ENCODE measurements at places on chromosomes 6 and 20.
A peak's percentile ranks its signal among the peaks of the same experiment; 100 is the strongest.

- DNase-seq: no peak
Measured at GRCh38 chr20:59778615-59779200, 154.7 kb downstream of the SYCP2 start.

DNA sequence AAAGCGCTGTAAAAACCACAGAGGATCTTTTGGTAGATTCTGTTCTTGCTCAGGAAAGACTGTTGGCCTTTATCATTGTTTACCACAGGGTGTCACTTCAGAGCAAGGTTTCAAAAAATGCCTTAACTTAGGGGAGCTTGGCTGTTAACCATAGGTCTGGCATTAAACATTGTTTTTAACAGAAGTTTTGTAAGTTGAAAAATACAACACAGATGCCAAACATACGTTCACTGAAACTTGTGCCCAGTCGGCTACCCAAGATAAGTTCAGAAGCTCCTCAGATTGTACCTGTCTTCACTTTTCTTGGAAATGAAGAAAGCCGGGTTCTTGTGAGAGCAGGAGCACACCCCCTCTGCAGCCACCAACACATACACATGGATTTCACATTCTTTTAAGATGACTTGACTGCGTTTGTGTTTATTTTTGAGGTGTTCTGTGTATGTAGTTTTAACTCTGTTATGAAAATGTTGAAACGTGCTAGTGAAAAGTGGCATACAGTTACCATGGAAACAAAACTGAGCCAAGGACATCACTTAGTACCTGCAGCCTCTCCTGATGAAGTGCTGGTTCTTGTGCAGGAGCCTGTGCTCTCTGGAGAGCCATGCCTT, 64.9 kb downstream of the SYCP2L start:
- no peak for DNase-seq

DNA sequence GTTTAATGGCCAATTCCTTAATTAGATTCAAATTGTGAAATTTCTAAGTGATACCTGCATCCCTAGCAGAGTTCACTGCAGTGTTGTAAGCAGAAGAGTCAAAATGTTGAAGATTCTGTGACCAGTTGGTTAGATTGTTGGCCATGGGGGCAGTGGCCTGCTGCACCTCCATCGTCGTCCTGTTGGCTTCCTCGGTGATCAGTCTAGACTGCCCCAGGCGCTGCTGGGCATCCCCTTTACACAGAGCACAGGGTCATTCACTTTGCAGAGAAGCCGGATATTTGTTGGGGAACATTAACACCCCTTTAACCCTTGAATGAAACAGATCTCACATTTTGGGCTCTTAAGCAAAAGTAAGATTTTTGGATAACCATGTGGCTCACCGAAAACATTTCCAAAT, 60.7 kb downstream of the FAM229B start:
- DNase-seq: no peak

GRCh38 chr6:112749673-112750072, 402.5 kb downstream of the RFPL4B start:
- no peak for DNase-seq

DNA sequence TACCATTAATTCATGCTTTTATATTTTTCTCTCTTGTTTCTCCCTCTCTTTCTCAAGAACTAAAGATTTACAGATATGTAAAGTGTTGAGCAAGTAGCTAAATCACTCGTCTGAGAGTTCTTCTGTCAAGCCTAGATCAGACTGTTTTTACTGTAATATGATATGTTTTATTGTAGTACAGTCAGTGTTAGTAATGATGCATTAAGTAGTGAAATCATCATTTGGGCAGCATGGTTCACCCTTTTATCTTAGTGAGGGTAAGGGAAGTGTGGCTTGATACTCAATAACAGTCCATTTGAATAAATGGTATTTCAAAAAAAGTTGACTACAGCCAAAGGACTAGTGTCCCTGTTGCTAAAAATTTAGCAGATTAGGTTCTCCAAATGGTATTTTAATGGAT, 9.2 kb downstream of the CYB5R4 start:
- DNase-seq: no peak

GRCh38 chr6:152634773-152635172, 2.4 kb downstream of the SYNE1 start:
- no peak for DNase-seq

DNA sequence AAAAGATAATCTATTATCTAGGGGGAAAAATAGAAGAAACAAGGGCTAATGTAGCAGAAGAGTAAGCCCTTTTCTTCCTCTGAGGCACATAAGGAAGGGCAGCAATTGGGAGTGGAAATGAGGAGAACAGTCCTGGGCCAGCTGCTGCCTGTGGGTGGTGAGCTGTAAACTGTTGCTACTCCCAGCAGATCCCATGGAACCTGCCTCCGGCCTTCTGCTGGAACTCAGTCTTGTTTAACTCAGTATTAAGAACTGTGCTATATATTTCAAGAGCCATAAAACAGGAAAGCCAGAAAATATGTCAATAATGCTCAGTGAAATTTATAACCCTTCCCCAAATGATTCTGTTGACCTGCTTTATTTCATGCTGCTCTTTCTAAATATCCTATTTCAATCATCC, 464.2 kb downstream of the COL12A1 start:
- DNase-seq: no peak

DNA sequence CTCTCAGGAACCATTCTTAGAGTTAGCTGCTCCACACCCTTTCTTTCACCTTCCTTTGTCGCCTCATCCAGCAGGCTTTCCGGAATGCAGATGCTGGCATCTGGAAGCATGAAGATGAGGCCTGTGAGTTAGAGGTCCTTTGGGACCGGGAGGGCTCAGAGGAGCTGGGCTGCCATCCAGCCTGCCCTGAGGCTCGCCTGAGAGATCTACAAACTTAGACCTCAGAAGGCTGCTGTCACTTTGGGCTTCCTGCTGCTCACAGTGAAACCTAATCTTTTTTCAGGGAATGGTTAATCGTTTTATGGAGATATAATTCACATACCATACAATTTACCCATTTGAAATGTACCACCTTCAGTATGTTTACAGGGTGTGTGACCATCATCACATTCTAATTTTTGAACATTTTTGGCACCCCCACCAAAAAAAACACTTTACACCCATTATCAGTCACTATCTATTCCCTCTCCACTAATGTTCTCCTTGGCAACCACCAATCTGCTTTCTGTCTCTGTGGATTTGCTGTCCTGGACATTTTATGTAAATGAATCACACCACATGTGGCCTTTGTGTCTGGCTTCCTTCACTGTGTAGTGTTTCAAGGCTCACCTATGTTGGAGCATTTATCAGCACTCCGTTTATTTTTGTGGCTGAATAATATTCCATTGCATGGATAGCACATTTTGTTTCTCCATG, 20.0 kb upstream of the MPC1 start:
- no peak for DNase-seq

DNA sequence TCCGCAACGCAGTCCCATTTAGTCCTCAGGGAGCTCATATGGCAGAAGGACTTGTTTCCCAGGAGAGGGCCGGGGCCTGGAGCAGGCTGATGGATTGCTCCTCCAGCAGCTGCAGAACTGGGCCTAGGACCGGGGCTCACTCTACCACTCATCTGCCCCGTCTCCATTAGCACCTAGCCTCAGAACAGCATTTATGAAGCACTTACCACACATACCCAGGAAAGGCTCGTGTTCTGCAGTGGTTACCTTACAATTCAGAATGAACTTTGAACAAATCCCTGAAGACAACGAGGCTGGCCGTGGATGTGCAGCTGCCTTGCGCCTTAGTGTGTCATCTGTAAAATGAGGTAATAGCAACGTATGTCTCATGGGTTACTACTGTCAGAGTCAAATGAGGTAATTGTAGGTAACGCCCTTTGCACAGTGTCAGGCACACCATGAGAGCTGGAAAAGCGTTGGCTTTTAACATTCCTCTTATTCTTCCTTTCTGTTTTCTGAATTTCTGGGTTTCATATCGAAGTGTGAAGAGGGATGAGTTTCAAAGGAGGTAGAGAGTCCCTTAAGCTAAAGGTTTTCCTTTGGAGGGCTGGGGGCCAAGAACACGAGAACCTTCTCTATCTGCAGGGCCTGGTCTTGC, 46.3 kb upstream of the CD93 start:
- DNase-seq: no peak

DNA sequence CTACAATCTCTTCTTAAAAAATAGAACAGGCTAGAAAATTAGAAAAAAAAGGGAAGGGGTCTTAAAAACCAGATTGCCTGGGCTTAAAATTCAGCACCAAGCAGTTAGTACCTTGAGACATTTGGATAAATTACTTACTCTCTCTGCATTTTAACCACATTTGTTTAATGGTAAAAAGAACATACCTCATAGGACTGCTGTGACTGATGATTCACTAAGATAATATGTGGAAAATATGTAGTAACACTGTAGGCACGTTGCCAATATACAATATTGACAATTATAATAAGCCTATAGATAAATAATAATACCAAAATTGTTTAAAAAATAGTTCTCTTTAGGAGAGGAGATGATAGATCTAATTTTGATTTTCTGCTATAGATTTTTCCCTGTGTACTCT, 750.4 kb downstream of the TENT5A start:
- no peak for DNase-seq

- DNase-seq: no peak
Measured at GRCh38 chr6:29531668-29532067, 27.9 kb downstream of the UBD start.

DNA sequence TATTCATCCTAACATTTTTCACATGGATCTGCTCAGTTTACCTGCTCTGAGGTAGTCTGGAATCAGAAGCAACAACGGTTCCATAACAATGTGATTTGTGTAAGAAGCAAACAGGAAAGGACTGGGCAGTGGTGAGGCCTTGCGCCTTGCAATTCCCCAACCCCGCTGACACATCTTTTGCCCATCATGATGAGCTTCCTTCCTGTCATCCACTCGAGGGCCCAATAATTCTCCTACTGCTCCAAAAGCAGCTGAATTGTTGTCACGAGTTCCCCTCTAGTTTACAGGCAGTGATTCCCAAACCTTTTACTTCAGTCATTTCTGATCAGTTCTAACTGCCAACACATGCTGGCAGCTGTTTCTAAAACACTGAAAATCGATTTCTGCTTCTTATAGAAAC, 22.9 kb downstream of the STX7 start:
- DNase-seq: no peak

- peak; percentile 35 for DNase-seq
Measured at GRCh38 chr6:132797951-132798868, at the start of gene SLC18B1. Gene SLC18B1, minus strand, starts transcription at chr6:132798637. Its CDS starts 181 bp downstream, at chr6:132798456.

- DNase-seq: no peak
Measured at GRCh38 chr6:19771753-19772336, 65.3 kb upstream of the ID4 start.

DNA sequence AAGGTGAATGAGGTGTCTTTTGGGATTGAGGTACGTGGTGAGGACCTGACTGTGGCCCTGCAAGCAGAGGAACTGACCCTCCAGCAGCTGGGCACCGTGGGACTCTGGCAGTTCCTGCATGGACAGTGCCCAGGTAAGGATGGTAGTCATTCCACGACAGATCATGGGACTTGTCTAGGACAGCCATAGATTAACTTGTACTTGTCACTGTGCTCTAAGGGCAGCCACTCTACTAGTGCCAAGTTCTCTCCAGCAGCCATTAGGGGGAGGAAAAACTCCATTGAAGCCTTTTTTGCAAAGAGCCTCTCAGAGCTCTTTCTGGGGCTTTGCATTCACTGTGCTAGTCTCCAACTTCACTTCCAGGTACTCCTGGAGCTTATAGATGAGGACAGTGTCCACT, 20.4 kb downstream of the TAF11 start:
- no peak for DNase-seq

DNA sequence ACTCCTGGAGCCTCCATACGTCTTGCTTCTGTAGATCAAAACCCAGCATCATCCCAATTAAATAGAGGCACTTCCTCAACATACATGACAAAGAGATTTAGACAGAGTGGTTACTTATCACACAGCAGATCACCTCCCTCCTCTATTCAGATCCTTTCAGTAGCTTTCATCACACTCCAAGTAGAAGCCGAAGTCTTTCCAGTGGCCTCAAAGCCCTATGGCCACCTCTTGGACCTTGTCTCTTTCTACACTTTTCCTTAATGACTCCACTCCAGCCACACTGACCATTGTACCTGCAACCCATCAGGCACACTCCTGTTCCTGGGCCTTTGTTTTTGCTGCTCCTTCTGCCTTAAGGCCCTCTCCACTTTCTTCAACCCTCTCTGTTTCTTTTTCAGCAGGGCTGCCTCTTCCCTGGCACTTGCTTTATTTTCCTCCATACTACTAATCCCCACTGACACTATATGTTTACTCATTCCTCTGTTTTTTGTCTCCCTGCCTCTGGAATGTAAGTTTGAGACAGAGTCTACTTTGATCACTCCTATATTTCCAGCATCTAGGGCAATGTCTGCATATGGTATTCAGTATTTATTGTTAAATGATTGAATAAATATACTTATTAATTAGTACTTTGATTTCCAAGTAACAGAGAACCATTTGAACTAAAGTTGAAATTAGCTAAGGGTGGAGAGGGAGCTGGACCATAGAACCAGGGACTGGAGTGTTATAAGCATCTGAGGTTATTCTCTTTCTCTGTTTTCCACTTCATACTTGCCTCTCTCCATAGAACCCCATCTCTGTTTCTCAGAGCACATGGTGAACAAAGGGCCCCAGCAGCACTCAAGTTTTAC, 43.4 kb upstream of the TRAM2 start:
- DNase-seq: no peak

Measured in NCI-H1105 (cell line).